ENCODE measurements at places on chromosomes 3 and 15. TPM values are rescaled to one million over a fixed set of nuclear protein-coding genes. Genes with fewer than 3 reads are reported as not detected.
A peak's percentile ranks its signal among the peaks of the same experiment; 100 is the strongest.

RARRES1 gene
- not detected for total RNA-seq

CFAP100 gene
- not detected for total RNA-seq

GRCh38 chr3:66386925-66387650, 113.7 kb downstream of the LRIG1 start:
- H3K27ac ChIP-seq, result no peak overlapping the region
- no peak overlapping the region for H3K4me3 ChIP-seq
- peaks cover 14% of the 10 kb centered on the region for H3K4me1 ChIP-seq
- H3K36me3 ChIP-seq, result peaks cover 73% of the 10 kb centered on the region

PTX3 gene
- not detected for total RNA-seq

PARP15 gene
- 47.2 TPM for total RNA-seq

DNA sequence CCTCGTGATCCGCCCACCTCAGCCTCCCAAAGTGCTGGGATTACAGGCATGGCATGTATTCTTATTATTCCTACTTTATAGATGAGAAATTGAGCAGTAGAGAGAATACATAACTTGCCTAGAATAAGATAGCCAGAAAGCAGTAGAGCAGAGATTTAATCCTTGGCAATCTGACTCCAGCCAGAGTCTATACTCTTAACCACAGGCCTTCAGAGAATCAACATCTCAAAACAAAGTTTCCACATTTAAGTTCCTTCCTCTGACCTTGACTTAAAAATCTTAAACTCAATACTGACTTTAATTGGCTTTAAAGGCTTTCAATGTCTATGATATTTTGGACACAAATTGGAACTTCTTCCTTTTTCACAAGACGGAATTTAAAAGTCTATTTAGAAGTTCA, 37.1 kb downstream of the ZNF106 start:
- peaks cover 4% of the 10 kb centered on the region for H3K4me1 ChIP-seq
- peaks cover 28% of the 10 kb centered on the region for H3K36me3 ChIP-seq
- no peak for DNase-seq
- no peaks in the 10 kb centered on the region for H3K27me3 ChIP-seq

CPA3 gene
- not detected for total RNA-seq

CIDEC gene
- total RNA-seq, result not detected

DNA sequence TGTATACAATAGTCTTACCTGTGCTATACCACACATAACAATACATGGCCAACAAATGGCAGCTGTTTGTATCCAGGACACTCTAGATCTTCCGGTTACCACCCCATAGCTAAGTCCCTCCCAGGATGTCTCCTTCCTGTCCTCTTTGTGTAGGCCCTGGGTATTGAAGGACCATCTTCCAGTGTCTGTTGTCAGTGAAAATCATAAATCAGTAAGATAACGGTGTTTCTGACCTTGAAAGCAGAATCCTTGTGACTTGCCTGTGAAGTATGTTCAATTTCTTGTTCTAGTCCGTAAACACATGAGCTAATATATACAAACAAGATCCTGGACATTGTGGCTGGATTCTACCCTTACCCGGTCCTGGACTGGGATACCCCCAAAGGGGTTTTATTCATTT, 462.8 kb downstream of the NTRK3 start:
- no peaks in the 10 kb centered on the region for H3K27me3 ChIP-seq
- H3K4me3 ChIP-seq, result no peak overlapping the region
- H3K4me1 ChIP-seq, result no peaks in the 10 kb centered on the region
- no peak overlapping the region for H3K27ac ChIP-seq

DNA sequence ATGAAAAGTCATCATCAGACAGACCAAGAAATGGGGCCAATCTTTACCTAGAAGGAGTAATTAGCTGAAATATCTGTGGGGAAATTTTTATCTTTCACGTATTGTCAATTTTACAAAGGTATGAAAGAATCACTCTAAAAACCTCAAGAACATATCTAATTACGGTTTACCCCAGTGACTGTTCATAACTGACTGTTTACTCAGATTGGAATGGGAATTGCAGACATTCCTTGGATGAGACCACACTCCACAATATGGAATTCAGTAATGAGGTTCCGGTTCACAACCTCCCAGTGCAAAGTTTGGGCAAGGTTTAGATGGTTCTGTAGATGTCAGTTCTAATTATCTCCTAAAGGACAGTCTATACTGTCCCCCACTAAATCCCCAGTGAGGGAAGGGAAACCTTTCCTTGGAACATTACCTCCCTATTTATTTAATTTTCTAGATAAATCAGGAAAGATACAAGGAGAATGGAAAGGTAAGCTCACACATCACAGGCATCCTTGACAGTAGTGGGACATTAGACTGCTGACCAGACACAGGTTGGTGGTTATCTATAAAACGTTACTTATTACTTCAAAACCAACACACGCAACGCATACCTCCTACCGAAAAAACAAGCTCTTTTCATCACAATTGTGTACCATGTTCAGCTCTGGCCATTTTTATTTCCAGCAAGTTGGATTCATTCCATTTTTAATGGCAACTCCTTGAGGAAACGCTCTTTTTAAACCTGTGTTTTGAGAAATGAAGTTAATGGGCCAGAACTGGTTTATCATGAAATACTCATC, 129.9 kb downstream of the RORA start:
- H3K27ac ChIP-seq, result no peak overlapping the region
- H3K4me1 ChIP-seq, result no peaks in the 10 kb centered on the region
- H3K27me3 ChIP-seq, result peaks cover 35% of the 10 kb centered on the region
- no peak overlapping the region for H3K4me3 ChIP-seq
- no peak for DNase-seq
- no peaks in the 10 kb centered on the region for H3K36me3 ChIP-seq

GRCh38 chr15:61613138-61613537, 384.0 kb upstream of the RORA start:
- no peaks in the 10 kb centered on the region for H3K4me1 ChIP-seq
- H3K27ac ChIP-seq, result no peak overlapping the region
- peaks cover 10% of the 10 kb centered on the region for H3K27me3 ChIP-seq
- H3K4me3 ChIP-seq, result no peak overlapping the region

MRPS25 gene
- 35.0 TPM for total RNA-seq

DNA sequence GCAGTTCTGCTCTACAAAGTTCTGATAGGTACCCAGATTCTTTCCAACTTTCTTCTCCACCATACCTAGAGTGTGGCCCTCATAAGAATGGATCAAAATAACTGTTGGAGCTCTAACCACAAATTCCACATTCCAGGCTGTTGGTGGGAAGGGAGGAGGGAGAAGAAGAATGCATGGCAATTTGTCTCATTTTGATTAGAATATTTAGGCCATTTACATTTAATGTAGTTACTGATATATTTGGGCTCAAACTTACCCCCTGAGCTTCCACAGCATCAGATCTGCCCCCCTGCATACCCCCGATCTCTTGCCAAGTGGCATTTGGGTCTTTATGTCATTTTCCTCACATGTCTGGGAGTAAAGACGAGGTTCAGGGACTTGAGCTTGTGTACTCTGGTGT, 7.7 kb downstream of the CHRNB4 start:
- H3K36me3 ChIP-seq, result no peaks in the 10 kb centered on the region
- H3K27ac ChIP-seq, result no peak overlapping the region
- H3K4me1 ChIP-seq, result no peaks in the 10 kb centered on the region

GRIP2 gene
- 0.08 TPM for total RNA-seq

GRCh38 chr3:23900744-23901143, 16.0 kb downstream of the NKIRAS1 start:
- no peaks in the 10 kb centered on the region for H3K27me3 ChIP-seq
- H3K4me3 ChIP-seq, result no peak overlapping the region
- DNase-seq, result no peak
- H3K4me1 ChIP-seq, result no peaks in the 10 kb centered on the region

GRCh38 chr3:57557085-57557537, 1.0 kb downstream of the PDE12 start:
- peak overlapping the region; percentile 93 for H3K27ac ChIP-seq
- no peaks in the 10 kb centered on the region for H3K27me3 ChIP-seq
- peak; percentile 62 for DNase-seq
- H3K36me3 ChIP-seq, result peaks cover 40% of the 10 kb centered on the region

OIP5 gene
- total RNA-seq, result 15.4 TPM

GRCh38 chr3:134306320-134306719, 55.7 kb upstream of the RYK start:
- H3K36me3 ChIP-seq, result no peaks in the 10 kb centered on the region
- H3K27ac ChIP-seq, result no peak overlapping the region
- no peak for DNase-seq
- peaks cover 60% of the 10 kb centered on the region for H3K27me3 ChIP-seq
- no peak overlapping the region for H3K4me3 ChIP-seq

HTR3E gene
- total RNA-seq, result not detected

PYGO1 gene
- total RNA-seq, result not detected

ITGA11 gene
- 0.20 TPM for total RNA-seq

GRCh38 chr3:33380653-33381052, 59.6 kb downstream of the UBP1 start:
- H3K4me1 ChIP-seq, result peaks cover 9% of the 10 kb centered on the region
- H3K27me3 ChIP-seq, result no peaks in the 10 kb centered on the region
- H3K27ac ChIP-seq, result no peak overlapping the region
- peaks cover 2% of the 10 kb centered on the region for H3K36me3 ChIP-seq

GNAT1 gene
- total RNA-seq, result not detected

DNA sequence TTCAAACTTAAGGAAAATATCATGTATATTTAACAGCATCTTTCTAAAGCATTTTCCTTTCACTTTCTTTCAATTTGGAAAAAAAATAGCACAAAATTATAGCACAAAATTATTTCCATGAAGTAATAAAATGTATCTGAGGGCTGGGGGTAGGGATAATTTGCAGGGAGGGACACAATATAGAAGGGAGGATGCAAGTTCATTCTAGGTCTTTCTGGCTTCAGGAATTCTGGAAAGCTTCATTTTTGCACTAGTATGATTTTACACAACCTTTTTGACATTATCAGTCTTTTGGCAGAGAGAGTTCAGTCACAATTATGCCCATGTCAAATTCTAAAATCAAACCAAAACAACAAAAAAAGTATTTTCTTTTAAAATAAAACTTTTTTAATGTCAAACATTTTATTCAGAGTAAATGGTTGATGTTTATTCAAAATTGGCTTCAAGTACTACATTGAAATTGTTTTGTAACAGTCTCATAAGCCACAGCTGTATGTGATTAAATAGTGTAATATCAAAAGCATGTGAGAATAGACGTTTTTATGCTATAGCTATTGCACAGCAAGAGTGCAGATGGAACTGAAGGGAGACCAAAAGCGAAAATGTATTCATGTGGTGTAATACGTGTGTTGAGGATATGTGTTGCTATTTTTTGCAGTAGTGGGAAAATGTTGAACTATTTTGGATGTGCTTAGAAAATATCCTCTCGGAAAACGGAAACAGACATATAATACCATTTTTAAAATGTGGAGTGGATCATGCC, 5.8 kb downstream of the RBMS3 start:
- no peaks in the 10 kb centered on the region for H3K27me3 ChIP-seq
- DNase-seq, result no peak
- no peaks in the 10 kb centered on the region for H3K36me3 ChIP-seq
- no peak overlapping the region for H3K27ac ChIP-seq

UBAP1L gene
- total RNA-seq, result 3.0 TPM

DNA sequence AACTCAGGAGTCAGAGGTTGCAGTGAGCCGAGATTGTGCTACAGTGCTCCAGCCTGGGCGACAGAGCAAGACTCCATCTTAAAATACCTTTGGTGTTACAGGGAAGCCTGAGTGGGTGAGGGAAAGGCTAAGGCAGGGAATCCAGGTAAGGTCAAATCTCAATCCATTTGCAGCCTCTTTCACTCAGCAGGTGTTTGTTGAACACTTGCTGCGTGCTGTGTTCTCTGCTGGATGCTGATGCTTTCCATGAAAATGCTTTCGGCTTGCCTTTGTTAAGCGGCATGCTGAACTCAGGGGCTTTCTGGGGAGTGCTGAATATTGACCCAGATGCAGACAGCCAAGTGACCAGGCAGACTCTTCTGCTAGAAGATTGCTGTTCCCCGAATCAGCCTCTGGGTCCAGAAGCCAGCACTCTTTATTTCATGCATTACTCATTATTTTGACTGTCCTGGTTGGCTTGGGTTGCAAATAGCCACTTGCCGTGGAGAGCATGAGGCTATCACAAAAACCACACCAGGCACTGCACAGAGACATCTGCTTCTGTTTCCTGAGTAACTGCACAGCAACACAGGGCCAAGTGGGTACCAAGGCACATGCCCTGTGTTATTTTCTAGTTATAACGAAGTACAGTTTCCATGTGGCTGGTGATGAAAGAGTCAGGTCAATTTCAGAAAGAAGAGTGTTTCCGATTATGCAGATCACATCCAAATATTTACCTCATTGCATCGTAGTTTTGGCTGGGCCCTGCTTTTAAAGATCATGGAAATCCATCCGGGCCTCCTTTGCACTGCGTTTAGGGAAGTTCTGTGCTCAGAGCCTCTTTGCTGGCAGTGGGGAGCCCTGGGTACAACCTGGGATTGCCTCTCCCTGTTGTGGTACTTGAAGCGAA, 88.6 kb downstream of the THSD4 start:
- H3K4me3 ChIP-seq, result no peak overlapping the region
- no peaks in the 10 kb centered on the region for H3K36me3 ChIP-seq
- H3K27ac ChIP-seq, result no peak overlapping the region
- DNase-seq, result no peak

DNA sequence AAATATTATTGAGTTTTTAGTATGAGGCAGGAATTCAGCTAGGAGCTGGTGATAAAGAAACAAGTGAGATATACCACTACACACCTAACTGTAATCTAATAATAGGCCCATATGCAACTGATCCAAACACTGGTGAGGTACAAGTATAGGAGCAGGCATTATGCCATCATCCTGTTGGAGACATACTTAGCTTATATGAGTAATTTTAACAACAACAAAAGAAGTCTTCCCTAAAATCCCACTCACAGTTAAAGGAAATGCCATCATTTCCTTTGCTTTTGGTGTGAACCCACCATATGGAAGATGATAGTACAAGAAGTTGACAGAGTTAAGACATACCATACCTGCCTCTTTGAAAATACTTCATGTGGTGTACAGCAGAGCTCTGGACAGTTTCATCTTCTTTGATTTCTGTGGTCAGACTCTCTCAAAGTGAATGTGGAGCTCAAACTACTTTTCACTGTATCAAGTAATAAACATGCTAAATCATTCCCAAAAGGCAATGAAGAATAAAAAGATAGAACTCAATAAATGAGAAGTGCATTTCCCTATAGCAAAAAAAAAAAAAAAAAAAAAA, 85.5 kb downstream of the CD200R1L start:
- no peak overlapping the region for H3K27ac ChIP-seq
- peaks cover 1% of the 10 kb centered on the region for H3K4me1 ChIP-seq
- H3K36me3 ChIP-seq, result peaks cover 4% of the 10 kb centered on the region
- H3K4me3 ChIP-seq, result no peak overlapping the region

- no peak overlapping the region for H3K27ac ChIP-seq
- no peak overlapping the region for H3K4me3 ChIP-seq
- DNase-seq, result no peak
- peaks cover 41% of the 10 kb centered on the region for H3K36me3 ChIP-seq
These were observed 20.5 kb downstream of the LPP start for GRCh38 chr3:188174317-188175044.

GRCh38 chr15:34616613-34617012, 33.2 kb upstream of the GOLGA8B start:
- H3K36me3 ChIP-seq, result no peaks in the 10 kb centered on the region
- H3K27me3 ChIP-seq, result peaks cover 56% of the 10 kb centered on the region
- peak; percentile 23 for DNase-seq
- H3K27ac ChIP-seq, result no peak overlapping the region

- DNase-seq, result no peak
- no peak overlapping the region for H3K4me3 ChIP-seq
- no peak overlapping the region for H3K27ac ChIP-seq
- no peaks in the 10 kb centered on the region for H3K27me3 ChIP-seq
- H3K36me3 ChIP-seq, result no peaks in the 10 kb centered on the region
These were observed 201.5 kb downstream of the ZMAT3 start for GRCh38 chr3:178870085-178870484.

PAQR5 gene
- total RNA-seq, result not detected

GRCh38 chr15:96334017-96334704, 3.7 kb downstream of the NR2F2 start:
- peaks cover 16% of the 10 kb centered on the region for H3K36me3 ChIP-seq
- DNase-seq, result no peak
- H3K4me1 ChIP-seq, result peaks cover 17% of the 10 kb centered on the region
- no peak overlapping the region for H3K27ac ChIP-seq
- H3K27me3 ChIP-seq, result peaks cover 73% of the 10 kb centered on the region
- no peak overlapping the region for H3K4me3 ChIP-seq
